ENCODE measurements at places on chromosomes 12 and 14.

GRCh38 chr12:46958599-46959290 lies 120.7 kb upstream of the PCED1B start:
- DNase-seq, result no peak

DNA sequence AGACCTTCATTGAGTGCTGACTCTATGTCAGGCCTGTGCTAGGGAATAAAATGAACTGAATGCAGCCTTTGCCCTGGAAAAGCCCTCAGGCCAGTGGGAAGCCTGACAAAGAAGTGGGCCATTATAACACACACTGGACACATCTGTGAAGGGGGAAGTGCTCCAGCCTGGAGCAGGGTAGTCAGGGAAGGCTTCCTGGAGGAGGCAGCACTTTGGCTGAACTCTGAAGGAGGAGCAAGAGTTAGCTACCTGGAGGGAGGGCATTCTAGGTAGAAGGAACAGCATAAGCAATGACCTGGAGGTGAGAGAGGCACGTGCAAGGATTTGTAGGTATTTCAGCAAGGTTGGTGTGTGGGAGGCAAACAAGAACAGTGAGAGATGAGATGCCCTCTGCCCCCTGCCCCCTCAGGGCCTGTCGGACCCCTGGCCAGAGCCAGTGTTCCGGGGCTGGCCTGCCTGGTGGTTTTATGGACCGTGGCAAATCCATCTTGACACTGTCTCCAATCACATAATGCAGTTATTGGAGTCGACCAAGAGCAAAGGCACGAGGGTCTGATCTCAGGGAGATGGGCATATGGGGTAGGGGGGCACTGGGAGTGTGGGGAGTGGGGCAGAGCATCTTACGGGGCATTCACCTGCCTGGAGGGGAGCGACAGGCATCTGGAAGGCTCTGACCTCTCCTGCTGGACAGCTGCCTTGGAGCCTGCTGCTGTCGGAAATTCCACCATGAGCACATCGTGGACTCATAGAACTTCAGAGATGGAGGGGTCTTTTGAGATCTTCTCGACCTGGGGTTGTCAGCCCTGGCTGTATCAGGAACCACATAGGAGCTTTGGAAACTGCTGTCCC lies 2.7 kb upstream of the FAM222A start:
- DNase-seq, result no peak

- DNase-seq, result no peak
These were observed 68.1 kb upstream of the KRR1 start for GRCh38 chr12:75579552-75579951.

DNA sequence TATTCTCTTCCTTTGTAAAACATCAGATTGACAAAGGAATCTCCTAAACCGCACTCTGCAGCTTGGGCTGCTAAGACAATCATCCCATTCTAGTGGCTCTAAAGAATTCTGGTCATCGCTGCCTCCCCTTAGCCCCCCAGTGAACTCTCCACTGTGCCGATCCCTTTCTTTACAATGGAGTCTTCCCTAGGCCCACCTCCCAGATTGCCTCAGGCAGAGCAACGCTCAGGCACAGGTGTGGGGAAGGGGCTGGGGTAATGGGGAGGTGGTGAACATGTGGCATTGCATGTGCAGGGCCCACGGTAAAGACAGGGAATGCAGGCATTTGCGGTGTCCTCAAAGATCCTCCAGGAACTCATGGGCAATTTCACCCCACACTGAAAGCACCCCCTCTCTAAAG lies 86.3 kb downstream of the PLEKHG3 start:
- DNase-seq, result no peak

- DNase-seq, result no peak
These were observed 56.2 kb upstream of the VPS33A start for GRCh38 chr12:122322501-122322900.

DNA sequence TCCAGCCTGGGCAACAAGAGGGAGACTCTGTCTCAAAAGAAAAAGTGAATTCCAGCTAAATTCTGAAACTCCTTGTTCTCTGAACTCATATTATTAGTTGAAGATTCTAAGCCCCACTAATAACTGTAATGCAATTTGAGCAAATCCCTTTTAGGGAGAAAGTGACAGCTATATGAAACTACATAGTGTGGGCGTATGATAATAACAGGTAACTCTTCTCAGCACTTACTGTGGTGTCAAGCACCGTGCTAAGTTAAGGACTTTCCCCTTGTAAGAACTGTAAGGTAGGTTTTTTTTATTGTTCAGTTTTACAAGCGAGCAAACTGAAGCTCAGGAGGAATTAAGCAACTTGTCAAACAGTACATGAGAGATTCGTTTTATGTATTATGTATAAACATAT lies 5.4 kb downstream of the ANKRD13A start:
- no peak for DNase-seq

DNA sequence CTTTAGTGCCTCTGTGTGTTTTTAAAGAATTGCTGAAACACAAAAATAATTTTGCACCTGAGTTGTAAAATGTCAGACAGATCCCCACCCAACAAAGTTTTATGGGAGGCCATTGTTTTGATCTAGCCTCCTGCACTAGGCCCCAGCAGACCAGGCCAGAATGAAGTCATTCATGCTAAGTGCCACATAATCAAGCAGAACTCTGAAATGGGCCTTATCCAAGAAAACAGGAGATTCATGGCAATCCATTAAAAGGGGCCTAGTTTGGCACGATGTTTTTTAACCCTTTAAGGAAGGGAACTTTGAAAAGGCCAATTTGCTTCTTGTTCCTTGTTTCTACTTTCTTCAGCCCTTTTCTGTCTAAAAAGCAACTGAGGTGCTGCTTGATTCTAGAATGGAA lies 260.9 kb downstream of the ITPR2 start:
- DNase-seq, result no peak

- no peak for DNase-seq
These were observed 134.2 kb downstream of the KCNK10 start for GRCh38 chr14:88188745-88189416.

- DNase-seq, result no peak
These were observed 160.5 kb downstream of the KITLG start for GRCh38 chr12:88419794-88420193.

- no peak for DNase-seq
These were observed 3.7 kb downstream of the SLC38A1 start for GRCh38 chr12:46265102-46265501.

GRCh38 chr14:72781561-72782508 lies 112.1 kb downstream of the DPF3 start:
- no peak for DNase-seq

GRCh38 chr12:17159506-17160300 lies 553.7 kb upstream of the LMO3 start:
- no peak for DNase-seq

- DNase-seq, result no peak
These were observed 86.3 kb upstream of the USP44 start for GRCh38 chr12:95637471-95638155.

- DNase-seq, result no peak
These were observed 11.6 kb upstream of the CCDC85C start for GRCh38 chr14:99615497-99616157.

GRCh38 chr14:64220466-64220865 lies 73.7 kb downstream of the ESR2 start:
- DNase-seq, result no peak

GRCh38 chr12:117084405-117085317 lies 14.6 kb downstream of the TESC start:
- DNase-seq, result no peak

- no peak for DNase-seq
These were observed 362.3 kb upstream of the NOVA1 start for GRCh38 chr14:26959972-26960660.

DNA sequence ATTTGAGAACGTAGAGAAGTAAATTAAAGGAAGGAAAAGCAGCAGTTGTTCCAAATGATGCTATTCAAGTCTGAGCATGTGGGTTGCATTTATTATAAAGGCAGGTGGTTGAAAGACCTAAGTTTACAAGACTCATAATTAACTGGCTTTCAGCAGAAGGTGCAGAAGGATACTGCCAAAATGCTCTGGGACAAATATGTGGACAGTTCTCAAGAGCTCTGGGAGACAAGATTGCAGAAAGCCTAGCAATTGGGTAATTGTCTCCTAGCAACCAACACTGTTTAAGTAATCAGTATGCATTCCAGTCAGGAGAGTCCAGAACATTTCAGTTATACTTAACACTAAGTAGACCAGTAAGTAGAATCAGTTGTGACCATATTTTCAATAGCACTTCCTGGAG lies 131.5 kb downstream of the GPR135 start:
- no peak for DNase-seq

DNA sequence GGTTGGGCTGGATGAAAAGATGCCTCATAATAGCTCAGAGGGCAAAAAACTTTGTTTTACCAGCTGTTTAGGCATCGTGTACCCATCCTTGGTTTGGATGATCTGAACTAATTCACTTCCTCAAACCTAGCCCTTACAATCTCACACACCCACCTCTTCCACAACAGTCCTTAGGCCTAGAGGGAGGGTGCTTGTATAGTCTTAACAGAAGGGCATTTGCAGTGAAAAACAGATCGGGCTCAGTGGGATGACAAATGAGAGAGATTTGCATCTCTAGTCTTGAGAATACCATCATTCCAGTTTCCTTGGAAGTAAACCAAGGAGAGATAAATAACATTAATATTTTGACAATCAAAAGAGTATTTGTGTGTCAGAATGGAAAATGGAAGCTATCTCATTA lies 11.0 kb downstream of the SLCO1A2 start:
- no peak for DNase-seq

All from GOT3 (cell line).